ENCODE measurements at places on chromosomes 2 and 18.

DNA sequence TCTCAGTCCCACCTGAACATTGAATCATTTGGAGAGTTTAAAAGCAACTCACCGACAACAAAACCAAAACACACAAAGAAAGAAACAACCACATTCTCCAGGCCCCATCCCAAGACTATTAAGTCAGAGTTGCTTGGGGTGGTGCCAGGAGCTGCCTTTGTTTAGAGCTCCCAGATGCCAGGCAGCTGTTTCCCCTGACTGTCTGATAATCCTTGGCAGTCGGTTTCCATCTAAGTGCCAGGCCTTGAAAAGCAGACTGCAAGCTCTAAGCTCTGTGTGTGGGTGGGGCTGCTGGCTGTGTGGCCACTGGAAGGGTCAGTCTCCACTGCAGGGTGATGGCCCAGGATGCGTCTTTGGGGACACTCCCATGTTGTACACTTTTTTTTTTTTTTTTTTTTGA lies 255.3 kb upstream of the AGAP1 start:
- no peak for DNase-seq

- DNase-seq = no peak
Observed at GRCh38 chr2:100281521-100282438, 40.5 kb downstream of the LONRF2 start.

DNA sequence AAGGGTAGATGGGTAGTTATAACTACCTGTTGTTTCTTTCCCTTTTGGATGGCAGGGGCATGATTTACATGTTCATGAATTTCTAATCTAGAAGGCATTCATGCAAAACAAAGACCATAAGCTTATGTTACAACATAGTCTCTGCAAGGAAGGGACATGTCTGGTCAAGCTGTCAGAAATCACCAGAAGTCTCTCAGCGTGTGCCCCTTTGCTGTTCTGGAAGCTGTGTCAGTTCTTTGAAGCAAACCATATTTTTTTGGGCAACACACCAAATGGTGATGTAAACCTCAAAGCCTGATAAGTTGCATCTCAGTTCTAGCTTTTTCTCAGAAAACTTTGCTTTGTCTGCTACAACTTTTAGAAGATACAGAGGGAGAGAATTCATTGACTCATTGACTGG lies 173.5 kb upstream of the CTAGE1 start:
- no peak for DNase-seq

- DNase-seq = no peak
Observed at GRCh38 chr2:204664708-204665121, 119.4 kb downstream of the PARD3B start.

- no peak for DNase-seq
Observed at GRCh38 chr2:153071090-153071489, 352.7 kb downstream of the ARL6IP6 start.

GRCh38 chr2:200913654-200914053 lies 24.5 kb downstream of the NIF3L1 start:
- DNase-seq = no peak

- DNase-seq = no peak
Observed at GRCh38 chr2:112923237-112923966, 12.4 kb downstream of the IL37 start.

Measured in neural crest cell (in vitro differentiated cells).